ENCODE measurements at places on chromosomes 3 and 15.

GRCh38 chr15:67117370-67117769 lies 52.0 kb downstream of the SMAD3 start:
- no peak for DNase-seq

DNA sequence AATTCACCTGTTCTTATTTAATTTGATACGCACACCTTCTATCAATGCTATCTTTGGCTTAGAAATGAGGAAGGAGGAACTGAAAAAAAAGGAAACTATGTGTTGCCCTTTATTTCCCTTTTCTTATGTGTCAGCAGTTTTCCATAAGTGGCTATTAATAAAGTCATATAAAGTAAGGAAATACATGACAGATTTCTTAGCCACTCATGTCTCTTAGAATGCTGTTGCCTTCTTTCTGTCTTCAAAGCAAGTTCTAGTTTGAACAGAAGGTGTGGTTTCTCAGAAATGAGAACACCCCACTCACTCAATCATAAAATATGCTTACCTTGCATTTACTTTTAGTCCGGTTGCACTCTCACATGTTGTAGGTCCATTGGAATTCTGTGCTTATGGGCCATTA lies 640.5 kb upstream of the GRM7 start:
- no peak for DNase-seq

DNA sequence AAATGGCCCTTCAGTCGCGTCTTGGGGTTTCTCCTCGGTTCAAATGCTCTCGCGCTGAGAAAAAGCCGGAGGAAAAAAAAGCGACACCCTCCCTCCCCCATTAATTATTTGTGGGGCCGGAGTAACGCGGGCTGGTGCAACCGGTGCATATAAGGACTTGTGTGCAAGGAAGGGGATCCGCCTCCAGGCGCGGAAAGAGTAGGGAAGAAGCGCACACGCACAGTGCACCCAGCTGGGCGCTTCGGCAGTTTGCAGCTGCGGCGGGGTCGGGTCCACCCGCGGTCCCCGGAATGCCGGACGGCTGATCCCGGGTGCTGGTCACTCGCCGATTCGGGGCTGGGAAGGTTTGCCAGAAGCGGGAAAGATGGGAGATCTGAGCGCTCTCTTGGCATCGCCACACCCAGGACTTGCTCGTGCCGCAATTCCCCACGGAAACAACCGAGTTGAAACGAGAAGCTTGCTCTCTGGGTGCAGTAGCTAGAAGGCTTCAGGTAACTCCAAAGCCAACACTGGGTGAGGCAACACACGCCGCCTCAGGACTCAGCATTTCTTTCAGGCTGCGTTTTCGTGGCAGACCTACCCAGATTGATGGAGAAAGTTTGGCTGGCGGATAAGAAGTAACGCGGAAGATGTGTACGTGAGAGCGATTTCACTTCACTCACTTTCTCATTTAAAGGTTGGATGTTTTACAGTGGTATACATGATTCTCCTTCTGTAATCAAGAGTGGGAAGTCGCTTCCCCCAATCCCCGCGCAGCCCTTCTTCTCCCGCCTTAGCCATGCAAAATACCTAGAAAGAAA lies 720 bp upstream of the TNIK start:
- DNase-seq: peak; percentile 37

DNA sequence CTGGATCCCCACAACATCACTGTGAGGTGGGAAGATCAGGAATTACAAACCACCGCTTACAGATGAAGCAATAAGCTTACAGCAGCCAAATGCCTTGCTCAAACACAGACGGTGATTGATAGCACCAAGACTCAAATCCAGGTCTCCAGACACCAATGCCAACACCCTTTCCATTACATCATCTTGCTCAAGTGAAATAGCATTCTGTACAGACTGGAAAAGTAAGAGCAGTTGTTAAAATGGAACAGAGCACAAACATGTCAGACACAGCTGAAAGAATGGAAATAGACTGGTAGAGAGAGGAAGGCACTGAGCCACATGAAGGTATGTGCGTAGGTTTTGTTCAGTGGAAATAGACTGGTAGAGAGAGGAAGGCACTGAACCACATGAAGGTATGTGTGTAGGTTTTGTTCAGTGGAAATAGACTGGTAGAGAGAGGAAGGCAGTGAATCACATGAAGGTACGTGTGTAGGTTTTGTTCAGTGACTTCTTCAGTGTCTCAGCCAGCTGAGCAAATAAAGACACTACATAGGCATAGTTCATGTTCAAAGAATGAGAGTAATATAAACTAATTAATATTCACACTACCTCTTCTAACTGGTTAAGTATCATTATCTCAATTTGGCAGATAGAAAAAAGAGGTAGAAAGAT lies 15.6 kb downstream of the CLDN1 start:
- DNase-seq: no peak

Data from HuH-7.5 (cell line).